Heart left ventricle (tissue), 16 donors: ENCODE measurements at places on chromosomes 7 and 10. TPM values are rescaled to one million over a fixed set of nuclear protein-coding genes. Genes with fewer than 3 reads are reported as not detected.

DNA sequence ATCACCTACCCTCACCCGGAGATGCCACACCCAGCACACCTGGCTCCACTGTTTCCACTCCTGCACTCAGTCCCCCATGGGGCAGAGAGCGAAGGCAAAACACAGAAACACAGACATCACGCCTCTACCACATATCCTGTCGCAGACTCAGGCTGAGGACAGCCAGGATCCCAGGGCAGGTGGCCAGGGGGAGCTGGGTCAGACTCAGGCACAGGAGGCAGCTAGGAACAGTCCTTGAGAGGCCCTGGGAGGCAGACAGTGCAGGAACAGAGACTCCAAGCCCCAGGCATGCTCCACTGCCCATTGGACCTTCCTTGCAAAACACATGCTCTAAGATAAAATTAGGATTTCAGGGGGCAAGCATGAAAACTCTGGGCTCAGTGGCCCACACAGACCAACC, 154.4 kb upstream of the C7orf33 start:
- H3K4me1 ChIP-seq: no peaks in the 10 kb centered on the region
- DNase-seq: no peak
- no peak overlapping the region for H3K27ac ChIP-seq
- H3K36me3 ChIP-seq: no peaks in the 10 kb centered on the region

- peaks cover 31% of the 10 kb centered on the region for H3K36me3 ChIP-seq
- no peaks in the 10 kb centered on the region for H3K27me3 ChIP-seq
- H3K4me1 ChIP-seq: no peaks in the 10 kb centered on the region
- no peak overlapping the region for H3K27ac ChIP-seq
- no peak overlapping the region for H3K4me3 ChIP-seq
Measured at GRCh38 chr10:317271-317769, 182.1 kb downstream of the ZMYND11 start.

MLXIPL gene
- 8.5 TPM for total RNA-seq

DNA sequence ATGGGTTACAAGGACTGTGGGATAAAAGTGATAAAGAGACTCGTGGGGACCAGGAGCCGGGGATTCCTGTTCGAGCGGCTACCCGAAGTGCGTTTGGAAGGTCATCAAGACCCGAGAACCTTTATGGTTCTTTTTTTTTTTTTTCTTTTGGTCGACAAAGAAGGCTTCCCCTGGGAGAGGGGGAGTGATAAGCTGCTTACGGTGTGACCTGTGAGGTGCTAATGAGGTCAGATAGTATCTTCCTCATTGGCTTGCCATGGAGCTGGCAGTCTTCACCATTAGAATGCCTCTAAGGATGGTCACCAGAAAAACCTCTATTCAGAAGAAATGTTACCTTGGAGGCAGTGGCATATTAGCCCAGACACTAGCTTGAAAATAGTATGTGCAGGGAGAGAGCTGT, 92.3 kb upstream of the STEAP4 start:
- H3K27me3 ChIP-seq: no peaks in the 10 kb centered on the region
- no peak overlapping the region for H3K4me3 ChIP-seq
- DNase-seq: no peak
- no peak overlapping the region for H3K27ac ChIP-seq
- H3K36me3 ChIP-seq: no peaks in the 10 kb centered on the region

DNA sequence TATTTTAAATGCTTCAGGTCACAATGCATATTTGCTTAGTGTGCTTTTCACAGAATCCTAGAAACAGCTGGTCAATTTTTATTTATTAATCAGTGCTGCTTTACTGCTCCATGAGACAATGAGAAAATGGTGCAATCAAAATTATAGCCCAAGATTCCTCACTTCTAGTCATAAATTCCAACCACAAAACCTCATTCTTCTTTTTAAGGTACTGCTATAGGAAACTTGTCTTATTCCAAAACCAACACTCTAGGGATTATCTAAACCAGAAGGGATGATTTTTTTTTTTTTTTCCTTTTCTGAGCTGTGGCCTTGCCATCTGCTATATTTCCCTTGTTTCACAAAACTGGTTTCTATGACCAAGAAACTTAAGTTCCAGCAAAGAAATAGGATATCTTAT, 64.0 kb upstream of the SEMA3A start:
- no peaks in the 10 kb centered on the region for H3K27me3 ChIP-seq
- no peaks in the 10 kb centered on the region for H3K4me1 ChIP-seq
- H3K36me3 ChIP-seq: no peaks in the 10 kb centered on the region
- DNase-seq: no peak
- H3K4me3 ChIP-seq: no peak overlapping the region
- H3K27ac ChIP-seq: no peak overlapping the region

GRCh38 chr7:68718097-68718551, 880.2 kb upstream of the AUTS2 start:
- H3K27me3 ChIP-seq: no peaks in the 10 kb centered on the region
- H3K27ac ChIP-seq: no peak overlapping the region
- H3K4me3 ChIP-seq: no peak overlapping the region
- H3K4me1 ChIP-seq: no peaks in the 10 kb centered on the region
- H3K36me3 ChIP-seq: no peaks in the 10 kb centered on the region

STRIP2 gene
- 16.2 TPM for total RNA-seq

C10orf62 gene
- 0.50 TPM for total RNA-seq
